ENCODE measurements at places on chromosomes 7 and 10.

DNA sequence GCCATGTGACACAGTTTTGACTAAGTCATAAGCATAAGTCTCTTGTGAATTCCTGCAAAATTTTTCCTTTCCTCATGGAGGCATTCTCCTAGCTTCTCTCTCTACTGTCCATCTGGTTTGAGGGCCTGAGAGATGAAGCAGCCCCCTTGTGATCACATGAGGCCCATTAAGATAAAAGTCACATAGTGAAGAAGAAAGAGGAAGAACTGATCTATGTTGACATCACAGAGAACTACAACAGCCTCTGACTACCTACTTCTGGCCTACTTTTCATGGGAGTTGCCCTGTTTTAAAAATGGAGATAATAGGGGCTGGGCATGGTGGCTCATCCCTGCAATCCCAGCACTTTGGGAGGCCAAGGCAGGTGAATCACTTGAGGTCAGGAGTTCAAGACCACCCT, 50.4 kb downstream of the TFEC start:
- no peak for DNase-seq

DNA sequence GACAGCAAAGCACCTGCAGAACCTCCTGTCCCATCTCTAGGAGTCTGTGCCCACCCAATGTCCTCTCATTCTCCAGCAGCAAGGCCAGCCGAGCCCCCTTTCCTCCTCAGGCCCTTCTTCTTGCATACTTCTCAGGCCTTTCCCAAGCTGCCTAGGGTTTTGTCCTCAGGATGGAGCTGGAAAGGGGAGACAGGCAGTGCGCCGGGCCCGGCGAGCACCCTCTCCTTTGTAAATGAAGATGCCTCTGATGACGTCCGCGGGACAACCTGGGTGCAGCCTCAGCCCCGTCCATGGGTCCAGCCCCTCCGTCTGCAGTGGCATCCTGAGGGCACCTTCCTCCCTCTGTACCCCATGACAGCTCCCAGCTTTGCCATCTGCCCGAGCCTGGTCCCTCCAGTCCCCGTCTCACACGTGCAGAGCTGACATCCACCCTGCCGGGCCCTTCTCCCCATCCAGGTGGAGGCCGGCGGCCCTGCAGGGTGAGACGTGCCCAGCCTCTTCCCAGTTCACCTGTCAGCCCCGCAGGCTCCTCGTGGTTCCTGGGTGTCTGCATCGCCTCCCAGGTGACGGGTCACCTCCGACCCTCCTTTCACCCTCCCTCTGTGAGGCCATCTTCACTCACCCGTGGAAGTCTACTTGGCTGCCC, 36.4 kb downstream of the JAKMIP3 start:
- no peak for DNase-seq

GRCh38 chr10:48574322-48574796, 30.5 kb downstream of the ARHGAP22 start:
- no peak for DNase-seq

GRCh38 chr10:12897278-12897677, 104.2 kb downstream of the CCDC3 start:
- no peak for DNase-seq

DNA sequence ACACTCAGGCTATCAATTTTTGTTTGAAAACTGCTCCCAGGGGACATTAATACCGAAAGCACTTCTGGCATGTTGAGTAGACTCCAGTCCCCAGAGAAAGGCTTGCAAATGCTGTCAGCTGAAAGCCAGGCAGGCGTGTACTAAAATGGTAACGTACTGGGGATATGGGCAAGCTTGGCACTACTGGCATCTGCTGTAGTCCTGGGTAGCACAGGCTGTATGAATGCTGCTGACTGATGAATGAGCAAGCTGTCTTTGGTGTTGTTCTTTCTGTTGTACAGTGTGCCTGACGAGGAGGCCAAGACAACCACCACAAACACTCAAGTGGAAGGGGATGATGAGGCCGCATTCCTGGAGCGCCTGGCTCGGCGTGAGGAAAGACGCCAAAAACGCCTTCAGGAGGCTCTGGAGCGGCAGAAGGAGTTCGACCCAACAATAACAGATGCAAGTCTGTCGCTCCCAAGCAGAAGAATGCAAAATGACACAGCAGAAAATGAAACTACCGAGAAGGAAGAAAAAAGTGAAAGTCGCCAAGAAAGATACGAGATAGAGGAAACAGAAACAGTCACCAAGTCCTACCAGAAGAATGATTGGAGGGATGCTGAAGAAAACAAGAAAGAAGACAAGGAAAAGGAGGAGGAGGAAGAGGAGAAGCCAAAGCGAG, 53.5 kb upstream of the AGBL3 start:
- DNase-seq = no peak

DNA sequence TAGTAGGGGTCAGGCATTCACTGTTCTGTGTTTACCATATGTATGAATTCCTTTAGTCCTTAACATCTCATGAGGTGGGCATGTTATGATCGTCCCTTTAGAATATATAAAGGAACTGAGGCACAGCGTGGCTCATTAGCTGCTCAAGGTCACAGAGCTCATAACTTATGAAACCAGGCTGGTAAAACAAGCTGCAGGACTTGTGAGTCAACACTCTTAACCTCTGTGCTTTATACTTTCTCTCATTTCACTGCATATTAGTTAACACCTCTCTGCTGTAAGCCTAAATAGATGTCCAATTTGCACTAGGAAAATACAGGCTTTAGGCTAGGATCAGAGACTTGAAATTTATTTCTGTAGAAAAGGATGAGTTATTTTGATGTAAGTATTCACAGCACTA, 180.3 kb upstream of the HDAC9 start:
- DNase-seq = no peak

DNA sequence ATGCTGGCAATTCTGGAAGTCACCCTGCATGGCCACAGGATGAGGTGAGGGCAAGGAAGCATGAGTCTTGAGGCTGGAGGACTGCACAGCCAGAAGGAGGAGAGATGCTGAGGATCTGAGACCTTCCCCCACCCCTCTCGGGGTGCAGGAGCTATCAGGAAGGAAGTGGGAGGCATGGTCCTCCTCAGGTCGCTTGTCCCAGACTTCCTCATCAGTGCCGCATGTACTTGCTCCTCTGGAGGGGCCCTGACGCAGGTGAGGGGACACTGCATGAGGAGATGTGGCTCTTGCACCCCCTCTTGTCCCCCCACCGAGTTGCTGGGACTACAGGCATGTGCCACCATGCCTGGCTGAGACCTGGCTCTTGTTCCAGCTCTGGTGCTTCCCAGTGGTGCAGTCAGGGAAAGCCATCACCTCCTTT, 5.7 kb upstream of the ZMIZ1 start:
- DNase-seq = no peak

GRCh38 chr10:71306979-71307378, 12.1 kb upstream of the SLC29A3 start:
- DNase-seq = no peak

- DNase-seq = no peak
Measured at GRCh38 chr10:78544423-78545090, 510.9 kb downstream of the RPS24 start.

DNA sequence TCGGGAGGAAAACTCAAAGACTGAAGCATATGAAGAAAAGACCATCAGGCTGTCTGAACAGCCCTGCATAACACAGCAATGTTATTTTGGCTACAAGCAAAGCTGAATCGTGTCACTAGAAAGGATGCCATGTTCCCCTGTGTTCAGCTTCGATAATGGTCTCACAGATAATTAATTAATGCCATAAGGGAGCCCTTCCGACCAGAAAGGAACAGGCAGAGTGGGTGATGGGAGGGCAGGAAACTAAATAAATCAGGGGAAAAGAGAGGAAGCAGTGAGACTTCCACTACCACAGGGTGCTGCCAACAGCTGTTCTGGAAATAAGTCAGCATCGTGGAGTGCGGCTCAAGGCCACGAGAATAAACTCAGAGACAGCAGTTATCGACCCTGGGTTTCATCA, 3.2 kb downstream of the PTPRN2 start:
- no peak for DNase-seq

GRCh38 chr10:45118929-45119328, 118.2 kb downstream of the ZNF22 start:
- no peak for DNase-seq

DNA sequence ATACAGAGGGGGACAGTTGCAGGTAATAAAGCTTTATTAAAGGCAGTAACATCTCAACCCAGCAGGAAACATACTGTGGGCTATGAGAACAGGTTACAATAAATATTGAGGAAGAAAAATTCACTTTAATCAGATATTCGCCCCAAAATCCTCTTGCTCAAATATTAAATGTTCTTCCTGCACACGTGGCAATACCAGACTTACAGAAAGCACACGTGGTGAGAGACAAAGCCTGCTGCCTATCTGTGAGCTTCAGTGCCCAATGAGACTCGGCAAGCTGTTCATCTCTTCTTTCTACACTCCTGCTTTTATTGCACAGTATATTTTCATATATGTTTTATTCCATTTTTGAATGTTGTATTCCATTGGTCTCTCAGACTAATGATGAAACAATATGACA, 113.2 kb downstream of the OR13A1 start:
- no peak for DNase-seq

Data from DMS153 (cell line).